ENCODE measurements at places on chromosomes 2 and 18.

DNA sequence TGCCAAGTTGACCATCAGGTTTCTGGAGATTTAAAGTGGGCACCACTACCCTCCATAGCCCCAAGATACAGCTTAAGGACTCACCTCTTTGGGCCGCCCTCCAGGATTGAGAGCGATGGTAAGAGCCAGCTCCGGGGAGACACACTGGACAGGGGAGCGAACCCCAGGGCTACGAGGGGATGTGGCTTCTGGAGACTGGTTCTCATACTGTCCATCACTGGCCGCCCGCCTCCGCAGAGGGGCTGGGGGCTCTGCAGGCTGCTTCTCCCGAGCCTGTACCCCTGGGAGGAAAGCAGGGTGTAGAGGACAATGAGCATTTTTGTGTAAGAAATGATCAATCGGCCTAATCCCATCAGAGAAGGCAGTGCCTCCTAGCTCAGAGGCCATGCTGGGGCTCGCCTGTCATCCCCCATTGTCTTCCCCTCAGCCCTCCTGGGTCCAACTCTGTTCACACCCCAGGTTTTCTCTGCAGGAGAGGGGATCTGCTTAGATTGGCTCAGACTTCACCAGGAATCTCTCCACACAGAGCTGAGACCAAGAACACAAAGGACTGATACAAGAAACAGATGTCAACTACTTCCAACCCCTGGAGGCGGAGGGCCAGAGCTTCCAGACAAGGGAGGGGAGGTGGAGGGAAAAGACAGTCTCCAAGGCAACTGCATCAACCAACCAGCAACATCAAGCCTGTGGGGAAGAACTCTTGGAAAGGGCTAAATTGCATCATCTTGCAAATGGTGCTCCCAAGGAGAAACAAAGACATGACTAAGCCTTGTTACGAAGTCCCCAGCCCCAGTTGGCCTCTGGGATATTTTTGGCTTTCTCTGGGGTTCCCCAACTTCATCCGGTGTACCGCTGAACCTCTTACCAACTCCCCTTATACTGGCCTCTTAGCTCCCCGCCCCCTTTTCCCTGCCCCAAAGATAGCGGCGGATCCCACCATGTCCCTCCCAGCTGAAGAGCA lies 166.6 kb downstream of the TNS1 start:
- no peak for DNase-seq

GRCh38 chr18:58721566-58722239 lies 50.4 kb downstream of the MALT1 start:
- DNase-seq: no peak

DNA sequence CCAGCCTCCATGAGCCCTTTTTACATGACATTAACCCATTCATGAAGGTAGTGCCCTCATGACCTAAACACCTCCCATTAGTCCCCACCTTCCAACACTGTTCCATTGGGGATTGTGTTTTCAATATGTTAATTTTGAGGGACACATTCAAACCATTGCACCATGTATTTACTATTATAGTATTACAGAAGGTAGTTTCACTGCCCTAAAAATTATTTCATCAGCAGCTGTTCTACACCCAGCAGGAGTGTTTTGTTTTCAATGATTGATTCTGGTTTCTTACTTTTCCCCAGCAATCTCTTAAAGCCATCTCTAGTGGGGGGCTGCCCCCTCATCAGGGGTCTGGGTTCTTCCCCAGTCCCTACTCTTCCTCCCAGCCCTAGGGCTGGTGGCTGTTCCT lies 71.9 kb downstream of the CERS6 start:
- DNase-seq: no peak

DNA sequence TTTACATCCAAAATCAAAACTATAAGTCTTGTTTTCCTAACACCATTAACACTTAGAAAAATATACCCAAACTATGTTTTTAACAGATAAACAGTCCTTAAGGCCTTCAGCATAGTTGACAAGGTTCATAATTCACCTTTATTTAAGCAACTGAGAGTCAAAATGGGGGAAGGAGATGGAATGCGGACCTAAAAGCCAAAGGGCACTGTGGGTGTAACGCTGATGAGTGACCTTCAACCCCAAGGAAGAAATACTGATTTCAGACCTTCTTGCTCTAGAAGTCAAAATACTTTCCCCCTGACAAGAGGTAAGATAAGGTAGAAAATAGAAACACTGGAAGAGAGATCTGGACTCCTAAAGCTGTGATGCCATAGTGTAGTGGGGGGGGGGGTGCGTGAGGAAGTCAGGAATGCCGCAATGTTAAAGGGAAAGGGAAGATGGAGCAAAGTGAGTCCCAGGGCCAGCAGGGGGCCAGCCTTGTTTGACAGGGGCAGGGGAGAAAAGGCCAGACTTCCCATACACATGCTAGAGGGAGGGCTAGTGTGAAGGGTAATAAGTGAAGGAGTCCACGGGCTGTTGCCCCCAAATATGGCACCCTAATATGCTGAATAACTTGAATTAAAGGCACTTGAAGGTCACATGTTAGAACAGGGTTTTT lies 31.4 kb downstream of the CCDC93 start:
- DNase-seq: no peak

DNA sequence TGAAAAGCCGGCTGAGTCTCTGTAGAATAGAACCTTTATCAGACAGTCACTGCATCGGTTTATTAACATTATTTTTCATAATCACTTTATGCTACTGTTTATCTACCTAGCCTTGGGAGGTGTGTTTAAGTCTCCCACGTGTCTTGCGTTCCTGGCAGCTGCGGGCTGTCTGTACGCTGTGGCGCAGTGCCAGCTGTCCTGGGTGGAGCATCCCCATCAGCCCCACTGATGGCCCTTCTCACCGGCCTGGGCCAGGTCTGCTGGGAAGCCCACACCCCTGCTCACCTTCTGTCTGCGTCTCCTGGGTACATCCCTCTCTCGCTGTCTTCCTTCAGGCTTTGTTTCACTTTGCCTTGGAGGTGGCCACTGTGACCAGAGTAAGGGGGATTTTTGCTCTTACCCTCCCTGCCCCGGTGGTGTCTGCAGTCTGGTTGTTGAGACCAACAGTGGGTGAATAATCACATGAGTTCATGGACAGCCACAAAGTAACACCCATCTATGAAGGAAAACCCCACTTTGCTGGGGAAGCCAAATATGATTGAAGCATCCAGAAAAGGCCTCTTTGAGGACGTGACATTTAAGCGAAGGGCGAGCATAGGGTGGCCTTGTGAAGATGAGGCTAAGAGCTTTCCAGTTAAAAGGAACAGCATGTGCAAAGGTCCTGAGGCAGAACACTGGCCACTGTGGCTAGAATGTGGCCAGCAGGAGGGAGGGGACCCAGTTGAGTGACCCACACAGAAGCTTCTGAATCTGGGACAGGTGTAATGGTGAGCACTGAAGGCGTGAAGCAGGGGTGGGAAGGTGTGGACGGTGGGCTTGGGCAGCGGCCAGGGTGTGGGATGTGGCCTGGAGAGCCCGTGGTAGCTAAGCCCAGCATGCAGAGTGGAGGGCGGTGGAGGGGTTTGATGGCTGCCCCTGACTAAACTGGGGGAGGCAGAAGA lies 41.7 kb downstream of the RAMP1 start:
- DNase-seq: no peak

DNA sequence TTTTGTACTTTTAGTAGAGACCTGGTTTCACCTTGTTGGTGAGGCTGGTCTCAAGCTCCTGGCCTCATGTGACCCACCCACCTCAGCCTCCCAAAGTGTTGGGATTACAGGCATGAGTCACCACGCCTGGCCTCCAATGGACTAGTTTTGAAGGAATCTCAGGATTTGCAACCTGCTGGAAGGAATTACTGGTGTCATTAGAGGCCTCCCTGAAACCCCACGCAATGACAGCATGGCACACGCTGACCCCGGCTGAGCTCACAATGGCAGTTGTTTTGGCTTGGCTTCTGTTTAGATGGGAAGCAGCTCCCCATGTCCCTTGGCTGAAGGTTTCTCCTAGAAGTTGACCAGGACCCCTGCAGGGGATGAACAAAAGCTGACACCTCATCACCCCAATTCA lies 23.1 kb upstream of the COPS8 start:
- no peak for DNase-seq

GRCh38 chr18:54767098-54767497 lies 61.2 kb upstream of the RAB27B start:
- DNase-seq: no peak

DNA sequence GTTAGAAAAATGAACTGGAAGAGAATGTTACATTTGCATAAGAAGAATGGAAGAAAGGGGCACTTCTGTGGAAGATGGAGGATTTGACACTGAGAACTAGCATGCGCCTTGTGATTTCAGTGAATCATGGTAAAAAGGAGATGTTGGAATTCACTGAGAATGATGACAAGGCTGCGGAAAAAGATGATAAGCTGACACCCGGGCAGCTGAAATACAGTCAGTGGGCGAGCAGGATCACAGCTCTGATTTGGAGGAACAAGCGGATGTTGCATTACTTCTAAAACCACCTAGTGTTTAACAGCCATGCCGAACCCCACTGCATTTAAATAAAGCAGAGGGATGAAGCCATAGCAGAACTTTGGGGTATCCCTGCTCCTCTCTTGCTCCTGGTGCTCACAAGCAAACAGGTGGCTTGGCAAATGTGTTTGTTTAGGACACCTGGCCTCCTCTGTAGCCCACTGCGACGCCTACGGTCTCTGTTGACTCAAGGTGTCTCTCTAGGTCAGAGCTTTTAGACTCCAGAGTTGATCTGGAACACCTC lies 134.9 kb downstream of the NDUFA10 start:
- DNase-seq: no peak

DNA sequence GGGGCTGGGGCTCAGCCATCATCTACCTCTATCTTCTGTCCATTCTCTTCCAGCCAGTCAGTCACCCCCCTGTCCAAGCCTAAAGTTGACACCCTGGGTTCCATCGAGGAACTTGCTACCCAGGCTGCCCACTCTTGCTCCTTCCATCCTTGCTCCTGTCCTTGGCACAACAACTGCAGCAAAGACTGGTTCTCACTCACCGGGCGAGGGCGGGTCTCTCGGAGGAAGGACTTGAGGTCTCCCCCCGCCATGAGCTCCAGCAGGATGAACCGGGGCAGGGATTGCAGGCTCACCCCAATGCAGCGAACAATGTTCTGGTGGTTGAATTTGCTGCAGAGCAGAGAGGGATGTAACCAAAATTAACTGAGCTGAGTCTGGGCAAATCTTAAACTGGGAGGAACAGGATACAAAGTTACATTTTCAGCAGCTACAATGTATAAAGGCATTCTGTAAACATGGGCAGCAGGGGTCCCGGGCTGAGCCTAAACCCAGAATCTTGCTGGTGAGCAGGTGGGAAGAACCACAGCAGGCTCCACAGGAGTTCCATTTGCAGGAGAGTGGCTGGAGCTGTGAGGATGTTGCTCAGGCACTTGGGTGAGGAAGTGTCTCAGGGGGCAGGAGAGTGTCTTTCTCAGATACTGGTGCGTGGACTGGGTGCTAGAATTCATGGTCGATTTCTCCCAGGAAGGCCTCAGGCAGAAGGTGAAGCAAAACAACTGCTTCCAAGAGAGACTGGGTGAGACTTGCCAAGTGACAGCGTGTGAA lies 105.5 kb downstream of the CLIP4 start:
- DNase-seq: no peak

GRCh38 chr18:75140296-75140695 lies 68.6 kb downstream of the PTGR3 start:
- no peak for DNase-seq

DNA sequence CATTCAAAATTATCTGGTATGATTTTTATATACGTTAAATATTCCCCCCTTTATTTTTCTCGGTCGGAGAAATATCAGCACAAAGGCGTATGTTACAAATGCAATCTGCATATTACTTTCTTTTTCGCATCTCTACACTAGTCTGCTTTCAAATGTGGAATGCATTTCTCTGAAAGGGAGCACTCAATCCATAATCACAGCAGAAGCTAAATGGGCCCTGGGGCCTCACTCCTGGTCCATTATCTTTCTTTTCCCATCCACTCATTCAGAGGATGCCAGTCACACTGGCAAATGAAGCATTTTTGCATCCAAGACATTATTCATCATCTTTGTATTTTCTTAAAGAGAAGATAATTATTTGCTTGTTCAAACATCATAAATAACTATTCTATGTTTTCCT lies 295.2 kb upstream of the LRP1B start:
- no peak for DNase-seq

DNA sequence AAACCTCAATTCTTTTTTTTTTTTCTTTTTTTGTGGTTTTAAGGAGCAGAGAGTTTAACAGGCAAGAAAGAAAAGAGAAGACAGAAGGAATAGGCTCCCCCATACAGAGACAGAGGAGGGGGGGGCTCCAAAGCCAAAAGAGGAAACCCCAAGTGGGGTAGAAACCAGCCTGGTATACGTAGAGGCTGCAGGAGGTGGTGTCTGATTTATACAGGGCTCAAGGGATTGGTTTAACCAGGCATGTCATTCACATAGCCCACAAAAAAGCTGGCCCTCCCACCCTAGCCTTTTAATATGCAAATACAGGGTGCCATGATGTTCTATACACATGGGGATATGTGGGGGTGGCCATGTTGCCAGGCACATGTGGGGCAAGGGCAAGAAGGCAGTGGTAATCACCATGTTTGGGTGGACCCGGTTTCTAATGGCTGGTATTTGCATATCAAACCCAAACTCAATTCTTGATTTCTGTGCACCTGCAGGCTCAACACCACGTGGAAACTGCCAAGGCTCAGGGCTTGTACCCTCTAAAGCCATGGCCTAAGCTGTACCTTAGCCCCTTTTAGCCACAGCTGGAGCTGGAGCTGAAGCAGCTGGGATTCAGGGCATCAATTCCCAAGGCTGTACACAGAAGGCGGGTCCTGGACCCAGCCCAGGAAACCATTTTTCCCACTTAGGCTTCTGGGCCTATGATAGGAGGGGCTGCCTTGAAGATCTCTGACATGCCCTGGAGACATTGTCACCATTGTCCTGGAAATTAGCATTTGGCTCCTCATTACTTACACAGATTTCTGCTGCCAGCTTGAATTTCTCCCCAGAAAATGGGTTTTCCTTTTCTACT lies 170.3 kb downstream of the MAIP1 start:
- no peak for DNase-seq

GRCh38 chr18:26794230-26795101 lies 71.0 kb downstream of the AQP4 start:
- no peak for DNase-seq

GRCh38 chr2:51224790-51225189 lies 192.9 kb upstream of the NRXN1 start:
- DNase-seq: no peak

DNA sequence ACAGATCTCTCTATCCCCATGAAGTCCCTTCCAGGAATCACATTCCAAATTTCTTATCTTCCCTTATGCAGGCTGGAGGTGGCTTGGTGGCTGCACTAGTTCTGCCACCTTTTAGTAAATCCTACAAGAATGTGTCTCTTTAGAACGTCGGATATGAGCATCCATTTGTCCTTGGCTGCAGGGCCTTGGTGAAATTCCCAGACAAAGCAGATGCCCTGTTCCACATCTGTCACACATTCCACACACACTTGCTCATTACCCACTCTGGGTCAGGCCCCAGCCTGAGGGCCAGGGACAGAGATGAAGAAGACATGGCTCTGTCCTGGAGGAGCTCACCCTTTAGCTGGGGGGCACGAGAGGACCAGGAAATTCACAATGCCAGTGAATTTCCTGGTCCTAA lies 31.2 kb upstream of the GPR17 start:
- no peak for DNase-seq

GRCh38 chr18:32461709-32462272 lies 8.9 kb downstream of the GAREM1 start:
- no peak for DNase-seq
